ENCODE measurements at places on chromosomes 2 and 18. TPM values are rescaled to one million over a fixed set of nuclear protein-coding genes. Genes with fewer than 3 reads are reported as not detected.

The EMX1 gene
- not detected for total RNA-seq

The KCNS3 gene
- 1.4 TPM for total RNA-seq

The ATOH8 gene
- total RNA-seq: 6.9 TPM

DNA sequence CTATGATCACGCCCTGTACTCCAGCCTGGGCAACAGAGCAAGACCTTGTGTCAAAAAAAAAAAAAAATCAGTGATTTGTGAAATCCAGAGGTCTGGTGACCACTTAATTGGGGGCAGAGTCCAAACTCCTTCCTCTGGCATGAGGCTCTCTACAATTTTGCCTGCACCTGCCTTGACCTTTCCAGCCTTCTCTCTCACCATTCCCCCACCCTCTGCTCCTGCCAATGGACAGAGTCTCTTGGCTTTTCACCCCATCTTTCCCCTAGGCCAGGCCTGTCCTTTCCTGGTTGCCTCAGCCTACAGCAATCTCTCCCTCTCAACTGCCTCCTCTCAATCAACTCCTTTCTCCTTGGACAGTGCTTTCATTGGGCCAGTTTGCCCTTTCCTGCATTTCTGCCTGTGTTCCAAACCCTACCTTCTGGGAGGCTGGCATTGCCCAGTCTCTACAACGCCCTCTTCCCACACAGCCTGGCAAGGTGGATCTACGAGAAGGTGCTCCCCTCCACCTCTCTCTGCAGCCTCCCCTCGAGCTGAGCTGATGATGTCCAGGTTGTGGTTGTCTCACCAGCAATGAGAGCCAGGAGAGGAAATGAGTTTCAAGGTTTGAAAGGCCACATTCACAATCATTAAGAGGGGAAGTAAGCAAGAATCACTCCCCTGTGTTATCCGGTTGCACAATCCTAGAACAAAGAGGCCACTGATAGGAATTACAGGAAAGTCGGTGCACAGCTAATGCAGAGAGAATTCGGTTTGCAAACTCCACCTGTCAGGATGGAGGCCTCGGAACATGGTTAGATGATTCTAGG, 39.5 kb upstream of the NPAS2 start:
- DNase-seq: no peak

DNA sequence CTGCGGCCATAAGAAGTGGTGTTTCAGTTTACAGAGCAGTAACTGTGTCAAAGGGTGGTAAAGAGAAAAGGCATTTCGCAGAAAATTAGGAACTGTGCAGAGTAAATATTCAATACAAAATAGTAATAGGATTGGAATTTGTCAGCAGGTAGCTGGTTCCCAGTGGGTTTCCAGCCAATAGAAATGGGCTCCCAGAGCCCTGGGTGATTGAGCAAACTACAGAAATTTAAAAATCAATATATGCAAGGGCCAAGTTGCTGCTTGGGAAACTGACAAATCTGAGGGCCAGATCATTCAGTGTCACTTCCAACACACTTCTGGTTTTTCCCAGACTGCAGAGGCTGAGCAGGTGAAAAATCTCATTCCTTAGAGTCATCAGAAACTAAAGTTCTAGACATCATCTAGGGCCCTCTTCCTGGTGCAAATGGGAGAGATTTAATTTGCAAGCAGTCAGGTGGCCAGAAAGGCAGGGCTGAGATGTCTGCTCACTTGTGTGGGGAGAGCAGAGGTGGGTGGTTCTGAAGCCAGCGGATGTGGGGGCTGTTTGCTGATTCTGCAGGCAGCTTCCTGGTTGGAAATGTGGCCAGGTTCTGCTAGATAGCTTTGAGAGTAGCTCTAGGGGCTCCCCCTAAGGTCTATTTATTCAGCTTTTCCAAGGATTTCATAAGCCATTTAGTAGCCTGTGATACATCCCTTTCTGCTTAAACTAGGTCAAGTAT, 182.4 kb downstream of the NCK2 start:
- no peak for DNase-seq

DNA sequence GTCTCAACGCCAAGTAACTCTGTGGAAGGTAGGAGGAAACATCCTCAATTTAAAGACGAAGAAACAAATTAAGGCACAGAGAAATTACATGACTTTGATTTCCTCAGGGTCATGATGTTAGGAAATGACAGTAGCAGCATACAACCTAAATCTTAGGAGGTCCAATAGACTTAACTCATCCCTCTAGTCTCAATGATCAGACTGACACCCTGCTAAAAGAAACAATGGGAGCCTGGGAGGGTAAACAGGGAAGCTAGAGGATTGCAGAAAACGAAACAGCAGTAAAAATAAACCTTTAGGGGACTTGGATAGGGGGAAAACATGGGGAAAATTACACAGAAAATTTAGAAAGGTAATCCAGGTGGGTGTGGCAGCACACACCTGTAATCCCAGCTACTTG, 56.0 kb downstream of the ROCK2 start:
- no peak for DNase-seq

GRCh38 chr2:179483131-179483530, 218.5 kb upstream of the SESTD1 start:
- DNase-seq: no peak

DNA sequence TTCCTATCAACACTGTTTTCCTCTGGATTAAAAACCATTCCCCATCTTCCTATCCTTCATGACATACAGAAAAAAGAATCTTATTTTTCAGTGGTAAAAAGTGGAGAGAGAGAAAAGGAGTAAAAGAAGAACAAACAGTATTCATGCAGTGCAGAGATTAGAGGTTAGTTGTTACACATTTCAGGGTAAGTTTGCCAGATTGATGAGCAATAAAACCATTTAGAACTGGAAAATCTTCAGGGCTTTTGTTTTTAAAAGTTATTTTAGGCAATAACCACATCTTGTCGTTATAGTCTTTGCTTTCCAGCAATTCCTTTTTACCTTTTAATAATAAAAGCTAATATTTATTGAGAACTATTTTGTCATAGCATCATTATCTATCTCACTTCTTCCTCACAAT, 104.5 kb downstream of the GPD2 start:
- DNase-seq: no peak

- no peak for DNase-seq
These were observed 172.3 kb downstream of the PRKCE start for GRCh38 chr2:45823723-45824206.
